ENCODE measurements at places on chromosomes 16 and 17.

- no peak for DNase-seq
Measured at GRCh38 chr16:20320178-20320577, 7.1 kb downstream of the GP2 start.

- no peak for DNase-seq
Measured at GRCh38 chr17:65807361-65807760, 245.9 kb upstream of the AXIN2 start.

- DNase-seq = peak; percentile 60
Measured at GRCh38 chr17:5237541-5238016, 2.9 kb upstream of the SCIMP start.

- no peak for DNase-seq
Measured at GRCh38 chr17:14298221-14298946, 2.5 kb upstream of the HS3ST3B1 start.

GRCh38 chr16:24936151-24936550 is 79.0 kb downstream of the ARHGAP17 start:
- DNase-seq = no peak

DNA sequence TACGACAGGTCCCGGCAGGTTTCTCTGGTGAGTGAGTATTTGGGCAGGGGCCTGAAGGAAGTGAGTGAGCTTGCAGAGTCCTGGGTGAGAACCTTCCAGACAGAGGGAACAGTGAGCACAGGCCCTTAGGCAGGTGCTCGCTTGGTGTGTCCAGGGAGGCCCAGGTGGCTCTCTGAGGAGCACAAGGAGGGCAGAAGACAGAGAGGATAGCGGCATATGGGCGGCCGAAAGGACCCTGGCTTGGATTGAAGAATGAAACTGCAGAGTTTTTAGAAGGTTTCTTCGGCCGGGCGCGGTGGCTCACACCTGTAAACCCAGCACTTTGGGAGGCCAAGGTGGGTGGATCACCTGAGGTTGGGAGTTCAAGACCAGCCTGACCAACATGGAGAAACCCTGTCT is 6.7 kb downstream of the DRG2 start:
- DNase-seq = no peak

DNA sequence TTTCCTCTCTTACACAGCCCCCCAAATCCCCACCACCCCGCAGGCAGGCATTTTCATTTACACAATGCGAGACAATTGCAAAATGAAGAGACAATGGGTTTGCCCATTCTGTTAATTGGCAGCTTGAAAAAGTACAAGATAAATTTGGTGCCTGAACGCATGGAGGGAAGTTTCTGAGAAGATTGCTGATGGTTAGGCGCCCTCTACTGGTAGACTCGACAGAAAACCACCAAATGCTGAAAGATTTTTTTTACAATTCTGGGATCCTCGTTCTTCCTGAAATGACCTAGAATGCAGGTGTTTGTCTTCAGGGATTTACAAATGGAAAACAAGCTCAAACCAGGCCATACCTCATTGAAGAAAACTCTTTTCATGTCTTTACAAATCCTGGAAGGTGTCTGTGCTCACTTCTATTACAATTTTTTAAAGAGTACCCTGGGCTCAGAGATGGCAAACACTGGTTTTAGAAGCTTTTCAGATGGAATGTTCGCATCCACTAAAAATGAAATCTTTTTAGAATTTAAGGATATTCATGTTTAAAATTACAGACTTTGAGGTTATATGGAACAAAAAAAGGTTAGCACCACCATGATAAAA is 338.5 kb downstream of the PMP22 start:
- no peak for DNase-seq

DNA sequence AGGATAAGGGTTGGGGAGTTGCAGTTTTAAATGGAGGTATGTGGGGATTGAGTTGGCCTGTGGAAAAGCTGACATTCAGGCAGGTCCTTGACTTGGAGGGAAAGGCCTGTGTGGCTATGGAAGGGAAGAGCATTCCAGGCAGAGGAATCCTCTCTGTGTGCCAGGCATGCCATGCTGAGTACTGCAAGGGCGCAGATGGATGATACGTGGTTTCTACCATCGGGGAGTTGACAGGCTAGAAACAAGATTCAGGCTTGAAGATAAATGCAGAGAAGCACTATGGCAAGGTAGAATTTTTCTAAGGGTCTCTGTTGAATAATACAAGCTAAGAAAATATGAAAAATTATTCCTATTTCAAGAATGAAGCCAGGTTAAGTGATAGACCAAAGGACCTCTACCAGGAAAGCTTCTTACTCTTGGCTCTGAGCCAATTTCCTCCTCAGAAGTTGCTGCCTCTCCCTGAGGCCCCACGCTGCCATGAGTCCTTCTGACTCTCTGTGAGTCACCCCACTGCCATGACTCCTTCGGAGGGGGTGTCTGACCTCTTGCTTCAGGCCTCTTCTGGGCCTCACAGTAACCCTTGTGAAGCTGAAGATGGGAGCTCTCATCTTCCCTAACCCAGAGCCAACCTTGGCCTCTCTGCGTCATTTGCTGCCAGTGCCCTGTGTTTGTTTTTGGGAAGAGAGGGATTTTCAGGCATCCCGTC is 75.8 kb downstream of the WNT3 start:
- no peak for DNase-seq

DNA sequence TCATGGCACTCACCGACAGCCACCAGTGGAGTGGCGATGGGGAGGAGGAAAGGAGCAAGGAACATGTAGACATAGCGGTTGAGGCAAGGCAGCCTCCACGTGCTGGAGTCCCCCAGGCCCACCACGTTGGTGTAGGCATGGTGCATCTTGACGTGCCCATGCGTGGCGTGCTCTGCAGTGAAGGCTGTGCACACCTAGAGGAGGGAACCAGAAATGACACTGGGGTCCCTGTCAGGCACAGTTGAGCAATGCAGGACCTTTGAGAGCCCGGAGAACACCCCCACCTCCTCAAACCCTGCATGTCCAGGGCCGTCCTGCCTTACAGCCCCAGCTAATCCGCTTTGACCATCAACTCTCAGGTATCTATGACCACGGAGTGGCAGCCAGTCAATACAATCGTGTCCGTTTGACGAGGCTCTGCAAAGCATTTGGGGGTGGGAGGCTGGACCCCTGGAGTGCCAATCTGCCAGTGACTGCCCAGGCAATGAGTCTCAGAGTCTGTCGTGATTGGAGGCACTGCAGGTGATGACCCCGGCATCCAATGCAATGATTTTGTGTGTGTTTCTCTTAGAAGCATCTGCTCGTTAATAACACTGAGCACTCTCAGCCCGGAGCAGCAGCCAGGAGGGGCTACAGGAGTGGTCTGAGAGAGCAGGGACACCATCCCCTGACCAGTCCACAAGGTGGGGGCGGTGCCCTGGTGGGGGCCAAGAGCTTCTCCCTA is 9.9 kb upstream of the FDXR start:
- no peak for DNase-seq

DNA sequence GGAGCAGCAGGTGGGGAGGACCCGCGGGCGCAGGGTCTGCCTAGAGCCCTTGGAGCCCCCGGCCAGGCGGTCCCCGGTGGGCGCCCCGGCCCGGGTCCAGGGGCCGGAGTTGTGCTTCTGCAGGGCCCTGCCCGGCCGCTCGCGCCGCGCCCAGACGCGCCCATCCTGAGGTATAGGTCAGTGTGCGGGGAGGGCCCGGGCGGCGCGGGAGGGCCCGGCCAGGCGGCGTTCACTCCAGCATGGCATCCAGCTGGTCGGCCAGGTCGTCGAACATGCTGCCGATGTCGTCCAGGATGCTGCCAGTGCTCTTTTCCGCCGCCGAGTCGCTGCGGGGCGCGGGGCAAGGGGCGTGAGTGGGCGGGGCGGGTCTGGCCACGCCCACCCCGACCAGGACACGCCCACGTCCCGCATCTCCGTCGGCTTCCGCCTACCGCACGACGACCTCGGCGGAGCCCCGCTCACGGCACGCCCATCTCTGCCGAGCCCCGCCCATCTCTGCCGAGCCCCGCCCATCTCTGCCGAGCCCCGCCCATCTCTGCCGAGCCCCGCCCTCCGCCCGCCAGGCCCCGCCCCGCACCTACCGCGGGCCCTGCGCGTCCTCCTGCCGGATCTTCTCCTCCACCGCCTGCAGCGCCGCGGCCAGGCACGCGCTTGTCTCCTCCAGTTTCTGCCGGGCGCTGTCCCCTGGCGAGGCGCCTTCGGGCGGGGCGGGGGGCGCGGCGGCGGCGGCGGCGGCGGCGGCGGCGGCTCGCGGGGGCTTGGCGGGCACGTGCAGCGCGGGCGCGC is 17.9 kb downstream of the CASKIN1 start:
- no peak for DNase-seq

DNA sequence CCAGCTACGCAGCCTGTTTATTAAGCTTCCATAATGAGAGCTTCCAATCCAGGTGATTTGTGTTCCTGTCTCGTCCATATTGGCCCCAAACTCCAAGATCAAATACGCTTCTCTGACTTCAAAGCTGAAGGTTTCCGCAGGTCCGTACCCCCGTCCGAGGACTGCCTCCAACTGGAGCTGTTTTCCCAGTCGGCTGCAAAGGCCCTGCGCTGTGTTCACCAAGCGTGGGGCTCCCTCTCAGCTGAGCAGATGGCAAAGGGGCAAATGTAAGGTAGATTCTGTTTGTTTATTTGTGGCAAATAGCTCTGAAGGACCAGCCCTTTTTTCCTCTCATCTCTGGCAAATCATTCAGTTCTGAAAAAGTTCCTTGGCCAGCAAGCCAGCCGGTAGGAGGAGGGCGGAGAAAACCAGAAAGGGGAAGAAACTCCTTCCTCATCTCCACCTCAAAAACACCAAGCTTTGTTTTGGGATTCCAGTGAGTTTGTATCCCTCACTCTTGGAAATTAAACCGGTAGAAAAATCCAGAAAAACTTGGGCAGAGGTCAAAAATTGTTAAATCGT is 35.2 kb downstream of the NXN start:
- DNase-seq = no peak

- no peak for DNase-seq
Measured at GRCh38 chr17:82970067-82970466, 109.3 kb upstream of the METRNL start.

DNA sequence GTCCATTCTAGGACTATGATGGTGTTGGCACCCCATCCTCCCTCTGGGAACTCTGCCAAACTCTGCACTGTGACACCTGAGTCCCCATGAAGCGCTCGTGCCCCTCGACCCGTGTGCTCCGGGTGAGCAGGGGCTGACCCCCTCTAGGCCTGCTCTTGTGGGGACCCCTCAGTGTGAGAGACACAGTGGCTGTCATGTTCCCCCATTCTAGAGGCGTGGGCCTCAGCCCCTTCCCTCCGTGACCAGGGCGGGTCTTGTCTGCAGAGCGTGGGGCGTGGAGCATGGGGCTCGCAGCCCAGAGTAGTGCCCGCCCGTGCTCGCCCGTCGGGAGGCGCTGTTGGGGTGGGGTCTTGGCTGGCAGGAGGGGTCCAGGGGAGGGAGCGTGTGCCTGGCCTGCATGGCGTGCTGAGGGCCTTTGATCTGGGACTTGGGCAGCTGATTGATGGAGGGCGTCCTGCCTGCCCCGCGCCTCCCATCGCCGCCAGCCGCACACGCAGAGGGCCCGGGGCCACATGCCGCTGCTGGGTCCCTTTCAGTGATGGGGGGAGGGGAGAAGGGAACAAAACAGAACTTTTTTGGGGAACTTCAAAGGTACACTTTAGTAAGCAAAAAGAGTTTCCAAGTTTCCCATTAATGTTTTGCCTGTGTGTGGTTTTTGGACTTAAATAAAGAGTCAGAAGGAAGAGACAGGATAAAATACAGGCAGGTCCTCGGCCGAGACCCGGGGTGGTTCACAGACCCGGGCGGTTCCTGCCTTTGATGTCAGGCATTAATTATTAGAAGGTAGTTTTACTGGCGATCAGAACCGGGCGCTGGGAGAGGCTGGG is 22.5 kb downstream of the CENPX start:
- no peak for DNase-seq

All from right atrium auricular region (tissue), 2 donors.